ENCODE measurements at places on chromosomes 2 and 18.

- no peaks in the 10 kb centered on the region for H3K36me3 ChIP-seq
- no peaks in the 10 kb centered on the region for H3K4me1 ChIP-seq
- no peak for DNase-seq
- H3K4me3 ChIP-seq, result no peak overlapping the region
- H3K27ac ChIP-seq, result no peak overlapping the region
Observed at GRCh38 chr2:14301331-14301730, 331.2 kb upstream of the LRATD1 start.

GRCh38 chr2:85247610-85248009 lies 80.2 kb downstream of the TGOLN2 start:
- no peak for DNase-seq
- H3K4me3 ChIP-seq, result no peak overlapping the region
- peaks cover 23% of the 10 kb centered on the region for H3K27me3 ChIP-seq
- H3K36me3 ChIP-seq, result no peaks in the 10 kb centered on the region
- no peaks in the 10 kb centered on the region for H3K4me1 ChIP-seq

DNA sequence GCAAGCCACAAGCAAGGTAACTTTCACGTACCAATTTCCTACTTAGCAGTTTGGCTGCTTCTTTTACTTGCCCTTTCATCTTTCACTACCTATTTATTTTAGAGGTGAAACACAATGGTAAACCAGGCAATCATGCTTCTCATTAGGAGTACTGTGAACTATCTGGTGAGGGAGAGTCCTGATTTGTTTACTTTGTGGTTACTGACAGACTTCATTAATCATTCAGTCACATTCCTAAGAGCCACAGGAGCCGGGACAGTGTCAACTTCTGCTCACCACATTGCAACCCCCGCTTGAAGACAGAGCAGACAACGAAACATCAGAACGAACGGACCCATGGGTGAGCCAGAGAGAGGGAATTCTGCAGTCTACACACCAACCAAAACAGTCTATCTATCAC lies 28.8 kb downstream of the TUBB6 start:
- no peak overlapping the region for H3K4me3 ChIP-seq
- H3K27me3 ChIP-seq, result no peaks in the 10 kb centered on the region
- H3K27ac ChIP-seq, result no peak overlapping the region
- no peaks in the 10 kb centered on the region for H3K4me1 ChIP-seq
- H3K36me3 ChIP-seq, result peaks cover 40% of the 10 kb centered on the region

DNA sequence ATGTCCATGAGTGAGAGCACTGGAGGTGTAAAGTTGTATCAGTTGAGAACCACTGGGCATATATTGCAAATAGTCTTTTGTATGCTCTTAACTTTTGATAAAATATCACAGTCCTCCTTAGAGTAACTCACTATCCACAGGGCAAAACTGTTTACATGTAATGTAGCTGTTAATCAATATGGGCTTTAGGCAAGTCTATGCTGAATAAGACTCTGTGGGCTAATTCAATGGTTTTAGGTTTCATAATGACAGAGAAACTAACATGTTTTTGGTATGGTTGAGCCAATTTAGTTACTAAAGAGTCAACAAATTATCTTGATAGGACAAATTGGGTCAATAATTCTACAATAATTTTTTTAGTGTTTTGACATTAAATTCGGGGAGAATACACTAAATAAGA lies 1134.9 kb upstream of the FAM98A start:
- no peak overlapping the region for H3K4me3 ChIP-seq
- H3K27ac ChIP-seq, result no peak overlapping the region
- no peak for DNase-seq
- no peaks in the 10 kb centered on the region for H3K4me1 ChIP-seq
- H3K36me3 ChIP-seq, result no peaks in the 10 kb centered on the region

DNA sequence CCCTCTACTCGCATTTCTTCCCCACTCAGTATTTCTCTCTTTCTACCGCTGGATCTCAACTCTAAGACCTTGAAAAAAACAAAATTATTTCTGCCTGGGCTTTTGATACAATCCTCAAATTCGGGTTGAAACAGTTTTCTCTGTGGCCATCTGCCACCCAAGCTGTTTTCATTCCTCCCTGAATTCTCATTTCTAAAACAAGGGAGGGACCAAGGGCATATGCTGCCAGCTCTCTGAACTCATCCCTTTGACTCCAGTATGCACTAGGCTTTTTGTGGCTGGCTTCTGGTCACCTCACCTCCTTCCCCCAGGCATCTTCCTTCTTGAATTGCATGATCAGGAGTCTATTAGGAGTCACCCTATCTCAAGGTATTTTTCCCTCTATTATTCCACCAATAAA lies 49.5 kb downstream of the CCDC148 start:
- DNase-seq, result no peak
- H3K36me3 ChIP-seq, result peaks cover 3% of the 10 kb centered on the region
- H3K4me3 ChIP-seq, result no peak overlapping the region
- H3K27me3 ChIP-seq, result peaks cover 25% of the 10 kb centered on the region

All from effector memory CD8-positive, alpha-beta T cell (primary cell).